ENCODE measurements at places on chromosomes 12 and 14.
A peak's percentile ranks its signal among the peaks of the same experiment; 100 is the strongest.

DNA sequence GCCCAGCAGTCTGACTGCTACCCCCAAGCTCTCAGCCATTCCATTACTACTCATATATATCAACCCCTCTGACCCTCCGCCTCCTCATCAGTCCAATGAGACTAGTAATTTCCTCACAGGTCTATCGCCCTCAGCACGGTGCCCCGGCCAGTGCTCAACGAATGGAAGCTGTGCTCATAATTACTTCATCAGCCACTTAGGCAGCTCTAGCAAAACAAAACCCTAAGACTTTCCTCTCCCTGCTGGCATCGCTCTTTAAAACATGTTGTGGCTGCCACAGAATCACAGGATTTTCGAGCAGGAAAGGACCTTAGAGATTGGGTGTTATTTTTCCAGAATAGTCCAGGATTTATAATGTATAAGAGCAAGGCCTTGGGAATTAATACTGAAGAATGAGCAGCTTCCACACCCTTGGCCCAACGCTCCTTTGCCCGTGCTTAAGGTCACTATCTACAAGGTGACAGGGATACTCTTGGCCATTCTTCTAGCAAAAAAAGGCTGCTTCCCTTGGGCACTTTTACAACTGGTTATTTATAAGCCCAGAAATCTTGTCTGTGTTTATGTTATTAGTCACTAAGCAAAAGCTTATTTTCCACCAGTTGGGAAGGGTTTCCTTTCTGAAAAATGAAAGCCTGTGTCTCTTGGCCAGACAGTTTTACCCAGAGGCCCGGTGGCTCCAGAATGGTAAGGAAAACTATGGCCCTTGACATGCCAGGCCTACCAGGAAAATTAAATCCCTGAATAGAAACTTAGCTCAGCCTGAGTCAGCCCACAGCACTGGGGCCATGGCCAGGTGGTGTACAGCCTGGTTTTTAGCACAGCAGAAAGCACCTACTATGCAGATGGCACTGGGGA lies 47.9 kb downstream of the NUAK1 start:
- H3K27me3 ChIP-seq: no peaks in the 10 kb centered on the region
- no peaks in the 10 kb centered on the region for H3K4me1 ChIP-seq
- DNase-seq: no peak
- H3K36me3 ChIP-seq: no peaks in the 10 kb centered on the region
- no peak overlapping the region for H3K4me3 ChIP-seq

- no peak overlapping the region for H3K4me3 ChIP-seq
- no peak overlapping the region for H3K27ac ChIP-seq
- no peaks in the 10 kb centered on the region for H3K36me3 ChIP-seq
- DNase-seq: no peak
- no peaks in the 10 kb centered on the region for H3K27me3 ChIP-seq
Measured at GRCh38 chr14:51386983-51387735, 147.1 kb downstream of the TMX1 start.

DNA sequence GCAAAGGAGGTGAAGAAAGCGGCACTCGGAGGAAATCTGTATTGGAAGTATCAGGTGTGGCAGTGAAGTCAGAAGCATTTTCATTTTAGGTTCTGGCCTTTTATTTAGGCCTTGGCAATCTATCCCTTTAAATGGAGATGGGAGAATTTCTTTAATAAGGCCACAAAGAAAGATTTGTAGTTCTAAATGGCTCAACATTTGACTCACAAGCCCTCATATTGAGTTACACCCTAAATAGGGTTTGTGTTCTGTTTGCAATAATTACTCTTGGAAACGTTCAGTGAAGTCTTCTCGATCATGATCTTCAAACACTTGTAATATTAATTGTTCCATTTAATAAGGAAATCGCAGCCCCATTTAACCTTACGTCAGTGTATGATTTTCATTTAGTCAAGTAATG lies 25.3 kb upstream of the TMEM260 start:
- no peak overlapping the region for H3K4me3 ChIP-seq
- DNase-seq: no peak
- H3K27me3 ChIP-seq: peaks cover 3% of the 10 kb centered on the region

DNA sequence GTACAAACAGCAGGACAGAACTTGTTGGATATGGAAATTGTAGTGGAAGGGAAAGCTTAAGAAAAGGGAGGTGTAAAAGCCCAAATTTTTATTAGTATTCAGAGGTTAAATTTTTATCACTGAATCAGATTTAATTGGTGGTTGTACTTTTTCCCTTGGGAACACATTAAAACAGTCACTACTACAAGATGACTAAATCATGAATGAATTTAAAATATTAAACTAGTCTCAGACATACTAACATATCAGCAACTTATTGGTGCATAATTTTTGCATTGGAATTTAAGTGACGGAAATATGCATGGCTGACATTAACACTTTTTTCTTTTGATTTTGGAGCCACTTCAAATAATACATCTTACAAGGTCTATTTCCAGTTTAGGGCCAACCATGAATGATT lies 27.6 kb downstream of the SAMD4A start:
- peaks cover 5% of the 10 kb centered on the region for H3K4me1 ChIP-seq
- no peaks in the 10 kb centered on the region for H3K36me3 ChIP-seq
- H3K27ac ChIP-seq: no peak overlapping the region

DNA sequence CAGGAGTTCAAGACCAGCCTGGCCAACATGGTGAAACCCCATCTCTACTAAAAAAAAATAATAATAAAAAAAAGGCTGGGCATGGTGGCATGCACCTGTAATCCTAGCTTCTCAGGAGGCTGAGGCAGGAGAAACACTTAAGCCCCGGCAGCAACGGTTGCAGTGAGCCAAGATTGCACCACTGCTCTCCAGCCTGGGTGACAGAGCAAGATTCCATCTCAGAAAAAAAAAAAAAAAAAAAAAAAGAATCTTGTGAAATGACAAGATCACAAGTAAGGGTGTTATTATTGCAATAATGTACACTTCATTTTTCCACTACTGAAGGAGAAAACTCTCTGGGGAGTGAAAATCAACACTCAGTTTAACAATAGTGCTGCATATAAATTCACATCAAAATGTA lies 8.8 kb upstream of the PTGR2 start:
- no peaks in the 10 kb centered on the region for H3K4me1 ChIP-seq
- H3K36me3 ChIP-seq: no peaks in the 10 kb centered on the region
- no peak for DNase-seq

- peaks cover 51% of the 10 kb centered on the region for H3K4me1 ChIP-seq
- H3K36me3 ChIP-seq: no peaks in the 10 kb centered on the region
- H3K27ac ChIP-seq: peak overlapping the region; percentile 78
- DNase-seq: peak; percentile 96
- no peaks in the 10 kb centered on the region for H3K27me3 ChIP-seq
Measured at GRCh38 chr12:25052196-25052913, 103.5 kb upstream of the BCAT1 start.

GRCh38 chr12:123384318-123384993 lies 524 bp downstream of the KMT5A start:
- no peak for DNase-seq
- peaks cover 36% of the 10 kb centered on the region for H3K4me1 ChIP-seq
- H3K36me3 ChIP-seq: no peaks in the 10 kb centered on the region
- peak overlapping the region; percentile 83 for H3K27ac ChIP-seq
- H3K27me3 ChIP-seq: no peaks in the 10 kb centered on the region

DNA sequence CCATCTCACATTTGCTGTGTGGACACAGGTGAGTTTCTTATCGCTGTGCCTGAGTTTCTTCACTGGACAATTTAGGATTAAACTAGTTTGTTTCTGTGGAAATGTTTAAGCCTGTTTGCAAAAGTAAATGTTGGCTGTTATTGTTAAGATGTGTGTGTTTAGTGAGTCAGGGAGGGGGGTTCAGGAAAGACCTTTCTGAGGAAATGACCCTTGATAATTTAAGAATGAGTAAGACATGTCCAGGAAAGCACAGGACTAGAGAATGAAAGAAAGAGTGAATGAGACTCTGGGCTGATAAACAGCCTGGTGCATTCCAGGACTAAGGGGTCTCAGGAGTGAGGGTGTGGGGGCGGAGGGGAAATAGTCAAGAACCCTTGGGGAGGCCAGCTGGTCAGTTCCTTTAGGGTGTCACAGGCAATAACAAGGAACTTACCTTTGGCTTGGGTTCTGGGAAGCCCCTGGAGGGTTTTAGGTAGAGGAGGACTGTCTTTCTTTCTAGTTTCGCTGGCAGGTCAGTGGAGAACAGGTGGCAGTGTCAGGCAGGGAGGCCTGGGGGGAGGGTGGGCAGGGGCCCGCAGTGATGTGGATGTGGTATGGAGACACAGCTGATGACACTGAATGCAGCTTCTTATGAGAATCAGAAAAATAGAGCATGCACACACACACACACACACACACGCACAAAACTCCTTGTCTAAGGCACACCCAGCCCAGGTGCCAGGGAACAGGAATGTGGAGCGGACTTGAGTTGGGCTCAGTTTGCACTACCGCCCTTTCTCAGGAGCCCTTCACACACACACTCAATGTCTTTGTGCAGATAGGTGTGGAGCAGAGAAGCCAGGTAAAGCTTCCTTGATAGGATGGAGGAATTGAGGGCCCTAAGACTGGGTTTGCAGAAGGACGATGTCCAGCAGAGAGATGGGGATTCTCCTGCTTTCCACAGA lies 1005.5 kb downstream of the VRK1 start:
- no peaks in the 10 kb centered on the region for H3K36me3 ChIP-seq
- H3K27ac ChIP-seq: no peak overlapping the region
- no peak for DNase-seq
- H3K27me3 ChIP-seq: no peaks in the 10 kb centered on the region

- H3K4me1 ChIP-seq: no peaks in the 10 kb centered on the region
- peaks cover 47% of the 10 kb centered on the region for H3K36me3 ChIP-seq
- no peaks in the 10 kb centered on the region for H3K27me3 ChIP-seq
- no peak overlapping the region for H3K27ac ChIP-seq
- DNase-seq: no peak
Measured at GRCh38 chr14:34782031-34782430, 67.6 kb upstream of the CFL2 start.

GRCh38 chr14:89910691-89911009 lies 43.9 kb downstream of the EFCAB11 start:
- peaks cover 34% of the 10 kb centered on the region for H3K4me1 ChIP-seq
- no peak overlapping the region for H3K4me3 ChIP-seq
- no peaks in the 10 kb centered on the region for H3K36me3 ChIP-seq
- DNase-seq: no peak

GRCh38 chr12:57522887-57523705 lies 472 bp downstream of the MBD6 start:
- H3K36me3 ChIP-seq: peaks cover 45% of the 10 kb centered on the region
- no peaks in the 10 kb centered on the region for H3K27me3 ChIP-seq
- peak overlapping the region; percentile 86 for H3K27ac ChIP-seq
- peak overlapping the region; percentile 85 for H3K4me3 ChIP-seq
- peaks cover 51% of the 10 kb centered on the region for H3K4me1 ChIP-seq
- peak; percentile 92 for DNase-seq

DNA sequence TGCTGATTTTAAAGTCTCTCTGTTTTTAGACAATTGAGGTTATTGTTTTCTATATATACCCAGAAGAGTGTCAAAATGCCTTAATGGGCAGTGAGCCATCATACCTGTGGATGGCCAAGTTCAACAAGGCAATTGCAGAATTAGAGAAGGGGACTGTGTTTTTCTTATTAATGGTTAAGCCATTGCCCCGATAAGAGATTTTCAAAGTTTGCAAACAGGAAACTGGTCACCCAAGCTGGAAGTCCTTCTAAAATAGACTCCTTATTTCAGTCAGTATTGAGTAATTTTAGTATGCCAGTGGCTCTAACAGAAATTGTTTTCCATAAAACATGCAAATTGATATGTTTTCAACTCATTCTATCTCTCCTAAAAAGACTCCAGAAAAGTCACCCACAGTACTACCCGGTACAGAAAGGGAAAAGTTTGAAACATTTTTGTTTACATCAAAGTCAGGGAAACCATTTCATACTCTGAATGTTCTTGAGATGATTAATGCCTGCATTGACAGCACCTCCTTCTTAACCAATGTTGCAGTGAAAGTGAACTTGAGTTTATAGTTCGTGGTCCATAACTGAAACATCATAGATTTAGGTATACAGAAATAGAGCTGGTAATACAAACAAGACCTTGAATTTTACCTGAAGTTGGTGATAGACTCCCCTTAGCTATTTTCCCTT lies 191.1 kb downstream of the TMX1 start:
- H3K36me3 ChIP-seq: no peaks in the 10 kb centered on the region
- H3K4me1 ChIP-seq: no peaks in the 10 kb centered on the region
- no peak overlapping the region for H3K27ac ChIP-seq
- H3K27me3 ChIP-seq: peaks cover 4% of the 10 kb centered on the region
- H3K4me3 ChIP-seq: no peak overlapping the region
- no peak for DNase-seq

DNA sequence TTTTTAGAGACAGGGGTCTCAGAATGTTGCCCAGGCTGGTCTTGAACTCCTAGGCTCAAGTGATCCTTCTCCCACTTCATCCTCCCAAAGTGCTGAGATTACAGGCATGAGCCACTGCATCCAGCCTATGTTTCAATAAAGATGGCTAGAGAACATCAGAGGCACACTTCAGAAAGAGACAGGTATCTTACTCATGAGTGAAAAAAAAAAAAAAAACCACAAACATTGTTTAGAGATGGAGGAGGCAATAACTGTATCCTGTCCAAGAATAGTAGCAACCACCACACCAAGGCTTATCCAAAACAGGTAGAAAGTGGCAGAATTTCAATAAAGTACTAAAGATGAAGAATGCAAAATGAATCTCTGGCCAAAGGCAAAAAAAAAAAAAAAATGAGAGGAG lies 30.3 kb downstream of the EEA1 start:
- no peaks in the 10 kb centered on the region for H3K27me3 ChIP-seq
- no peak overlapping the region for H3K27ac ChIP-seq
- no peak for DNase-seq
- H3K4me1 ChIP-seq: no peaks in the 10 kb centered on the region
- H3K4me3 ChIP-seq: no peak overlapping the region

- no peak overlapping the region for H3K27ac ChIP-seq
- no peak for DNase-seq
- no peaks in the 10 kb centered on the region for H3K27me3 ChIP-seq
- no peaks in the 10 kb centered on the region for H3K4me1 ChIP-seq
- H3K4me3 ChIP-seq: no peak overlapping the region
- H3K36me3 ChIP-seq: no peaks in the 10 kb centered on the region
Measured at GRCh38 chr12:106205208-106206069, 42.4 kb downstream of the CKAP4 start.

DNA sequence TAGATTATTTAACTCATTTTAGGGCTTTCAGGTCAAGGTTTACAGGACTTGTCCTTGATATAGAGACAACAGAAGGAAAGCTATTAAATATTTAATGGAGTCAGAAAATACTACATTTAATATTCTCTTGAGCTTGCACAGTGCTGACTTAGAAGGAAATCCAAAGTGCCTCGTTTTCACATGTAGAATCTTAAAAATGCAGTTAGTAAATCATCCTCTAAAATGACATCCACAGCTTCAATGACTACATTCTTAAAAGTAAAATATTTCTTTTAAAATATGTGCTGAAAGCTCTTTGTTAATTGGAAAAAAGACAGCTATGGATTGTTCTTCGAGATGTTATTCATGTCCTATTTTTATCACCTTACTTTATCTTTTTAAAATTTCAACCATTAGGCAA lies 146.9 kb downstream of the KCNC2 start:
- no peaks in the 10 kb centered on the region for H3K36me3 ChIP-seq
- no peak for DNase-seq
- no peak overlapping the region for H3K27ac ChIP-seq
- no peaks in the 10 kb centered on the region for H3K4me1 ChIP-seq
- H3K27me3 ChIP-seq: no peaks in the 10 kb centered on the region

- no peaks in the 10 kb centered on the region for H3K27me3 ChIP-seq
- H3K36me3 ChIP-seq: no peaks in the 10 kb centered on the region
- no peak for DNase-seq
- H3K4me1 ChIP-seq: no peaks in the 10 kb centered on the region
- H3K27ac ChIP-seq: no peak overlapping the region
Measured at GRCh38 chr14:105938959-105939358, 412.6 kb downstream of the TMEM121 start.

Data from common myeloid progenitor, CD34-positive (primary cell).